Hematopoietic multipotent progenitor cell treated with erythropoietin and hydrocortisone succinate and interleukin-3 and kit ligand, for 8 days (in vitro differentiated cells): ENCODE measurements at places on chromosomes 1 and 21.

DNA sequence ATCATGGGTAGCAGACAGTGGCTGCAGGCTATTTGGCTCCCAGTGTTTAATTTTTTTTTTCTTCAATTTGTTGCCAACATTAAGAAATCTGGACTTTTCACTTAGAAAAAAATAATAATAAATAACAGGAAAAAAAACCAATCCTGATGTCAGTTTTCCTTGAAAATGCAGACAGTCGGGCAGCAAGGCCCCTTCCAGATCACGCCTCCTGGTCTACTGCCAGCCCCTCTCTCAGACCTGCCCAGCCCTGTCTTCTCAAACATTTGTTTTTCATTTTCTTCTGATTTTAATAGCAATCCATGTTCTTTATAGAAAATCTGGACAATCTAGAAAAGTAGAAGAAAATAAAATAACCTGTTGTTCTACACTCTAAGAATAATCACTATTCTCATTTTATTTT, 15.5 kb downstream of the IFNGR2 start:
- DNase-seq: no peak

DNA sequence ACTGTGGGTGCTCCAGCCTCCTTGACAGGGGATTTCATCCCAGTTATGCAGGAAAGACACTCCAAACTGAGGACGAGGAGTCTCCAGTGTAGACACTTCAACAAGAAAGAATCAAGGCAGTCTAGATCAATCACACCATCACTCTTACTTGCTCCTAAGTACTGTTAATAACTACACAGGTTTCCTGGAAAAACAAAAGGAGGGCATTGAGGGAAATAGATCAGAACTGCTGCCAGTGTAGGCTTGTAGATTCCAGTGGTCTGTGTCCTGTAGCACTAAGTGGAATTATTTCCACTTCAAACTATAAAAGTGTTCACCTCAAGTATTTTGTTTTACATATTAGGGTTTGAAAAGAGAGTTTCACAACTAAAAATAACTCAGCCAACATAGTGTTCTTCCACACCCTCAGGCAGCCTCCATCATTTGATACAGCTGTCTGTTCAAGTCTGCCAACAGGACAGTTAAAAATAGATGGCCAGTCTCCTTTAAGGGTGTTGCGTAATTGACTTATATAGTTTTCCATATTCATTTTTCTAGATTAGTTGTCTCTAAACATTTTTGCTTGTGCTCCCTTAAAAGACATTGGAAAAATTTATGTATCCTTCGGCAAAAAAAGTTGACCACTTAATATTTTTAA, 32.0 kb upstream of the AGL start:
- DNase-seq: no peak

- no peak for DNase-seq
Observed at GRCh38 chr1:223177681-223178080, 34.6 kb upstream of the TLR5 start.

DNA sequence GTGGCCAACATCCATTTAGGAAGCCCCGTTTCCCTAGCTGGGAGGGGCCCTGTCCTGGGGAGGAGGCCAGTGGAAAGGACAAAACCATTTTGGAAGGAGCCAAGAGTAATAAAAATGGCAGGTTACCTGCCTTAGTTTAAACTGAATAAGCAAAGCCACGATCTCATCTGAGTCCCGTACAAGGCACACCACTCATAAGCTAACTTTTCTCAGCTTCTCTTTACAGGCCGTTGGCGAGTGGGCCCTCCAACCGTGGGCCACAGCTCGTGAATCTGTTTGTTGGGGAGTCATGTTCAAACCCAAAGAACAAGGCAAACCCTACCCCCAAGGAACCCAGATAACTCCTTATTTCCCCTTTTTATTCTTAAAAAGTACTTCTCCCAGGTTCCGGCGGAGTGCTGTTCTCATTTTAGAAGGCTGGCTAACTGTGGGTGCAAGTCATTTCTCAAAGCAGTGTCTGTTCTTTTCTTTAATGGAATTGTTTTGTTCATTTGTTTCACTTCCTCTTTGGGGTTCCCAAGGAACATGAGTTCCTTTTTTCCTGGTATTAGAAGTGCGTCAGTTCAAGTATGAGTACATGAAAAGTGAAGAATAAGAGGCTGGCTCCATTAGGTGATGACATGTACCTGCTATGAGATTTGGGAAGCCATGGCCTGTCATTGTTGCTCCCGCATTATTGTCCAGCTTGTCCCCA, 89.0 kb downstream of the PSMG1 start:
- peak; percentile 16 for DNase-seq

DNA sequence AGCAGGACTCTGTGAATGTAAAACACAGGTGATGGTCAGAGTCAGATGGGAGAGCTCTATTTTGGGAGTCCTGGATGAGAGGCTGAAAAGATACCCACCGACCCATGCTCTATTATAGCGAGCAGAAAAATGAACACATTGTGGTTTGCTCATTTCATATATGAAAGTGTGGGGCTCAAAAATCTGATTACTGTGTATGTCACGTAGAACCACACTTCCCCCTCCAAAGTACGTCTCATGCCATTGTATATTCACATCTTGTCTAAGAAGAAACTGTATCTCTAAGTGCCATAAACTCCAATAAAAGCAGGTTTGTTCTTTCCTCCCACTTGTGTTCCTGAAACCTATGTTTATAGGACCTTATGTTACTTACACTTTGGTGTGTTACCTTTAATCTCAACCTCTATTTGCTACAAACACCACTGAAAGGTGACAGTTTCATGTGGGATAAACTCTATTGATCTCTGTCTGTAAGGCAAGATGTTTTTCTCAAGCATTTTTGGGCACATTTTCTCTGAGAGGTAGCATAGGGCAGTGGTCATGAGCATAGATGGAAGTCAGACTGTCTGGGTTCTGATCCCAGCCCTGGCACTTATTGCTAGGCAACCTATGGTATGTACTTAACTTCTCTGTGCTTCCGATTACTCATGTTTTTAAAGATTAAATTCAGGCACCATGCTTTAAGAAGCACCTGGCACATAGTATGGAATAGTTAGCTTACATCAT, 214.4 kb downstream of the ST6GALNAC3 start:
- DNase-seq: no peak

DNA sequence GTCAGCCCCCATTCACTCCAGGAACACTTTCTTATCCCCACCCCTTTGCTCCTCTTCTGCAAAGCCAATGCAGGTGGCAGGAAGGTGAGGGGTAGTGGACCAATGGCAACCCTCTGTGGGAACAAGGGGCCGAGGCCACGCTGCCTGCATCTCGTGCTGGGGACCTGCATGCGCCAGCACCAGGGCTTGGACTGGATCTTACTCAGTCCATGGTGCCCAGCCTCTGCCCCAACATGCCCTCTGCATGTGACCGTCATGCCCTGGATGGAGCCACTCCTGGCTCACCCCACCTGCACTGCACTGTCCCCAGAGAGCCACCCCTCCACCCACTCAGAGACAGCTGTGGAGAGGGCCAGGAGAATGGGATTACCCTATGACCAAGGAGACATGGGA, 22.2 kb downstream of the CITED4 start:
- no peak for DNase-seq

- DNase-seq: peak; percentile 95
Observed at GRCh38 chr1:171683870-171684269, 31.4 kb upstream of the MYOC start.

DNA sequence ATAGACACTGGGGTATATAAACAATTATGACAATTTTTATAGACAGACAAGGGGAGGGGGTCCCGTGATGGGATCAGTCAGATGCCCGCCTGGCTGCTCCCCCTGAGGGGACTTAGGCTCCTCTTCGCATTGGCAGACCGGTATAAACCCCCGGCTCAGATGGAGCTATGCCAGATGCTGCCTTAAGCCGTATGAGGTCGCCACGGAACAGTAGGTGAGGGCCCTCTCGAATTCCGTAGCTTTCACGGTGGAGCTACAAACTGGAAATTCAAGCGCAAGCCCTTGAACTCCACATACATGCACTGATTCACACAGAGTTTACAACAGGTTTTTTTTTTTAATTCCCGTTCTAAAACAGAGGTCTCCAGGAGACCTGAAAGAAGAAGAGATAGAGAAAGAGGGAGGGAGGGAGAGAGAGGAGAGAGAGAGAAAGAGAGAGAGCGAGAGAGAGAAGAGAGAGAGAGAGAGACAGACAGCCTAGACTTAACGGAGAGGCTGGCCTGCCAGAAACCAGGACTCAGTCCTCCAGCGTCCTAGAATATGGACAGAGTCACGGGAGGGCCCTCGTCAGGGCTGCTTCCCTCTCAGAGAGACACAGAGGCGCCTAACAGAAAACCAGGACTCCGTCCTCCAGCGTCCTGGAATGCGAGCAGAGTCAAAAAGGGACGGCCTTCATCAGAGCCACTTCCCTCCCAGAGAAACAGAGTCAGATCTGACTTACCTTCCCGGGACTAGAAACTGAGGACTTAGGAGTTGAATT, 24.4 kb upstream of the TMEM54 start:
- peak; percentile 12 for DNase-seq

- DNase-seq: no peak
Observed at GRCh38 chr21:37944496-37944895, 28.2 kb upstream of the KCNJ6 start.

- no peak for DNase-seq
Observed at GRCh38 chr1:201713086-201713810, 115.7 kb upstream of the IPO9 start.

- DNase-seq: no peak
Observed at GRCh38 chr1:29785137-29785527, 548.8 kb downstream of the PTPRU start.

- DNase-seq: no peak
Observed at GRCh38 chr1:116834595-116834994, 75.1 kb upstream of the PTGFRN start.

- no peak for DNase-seq
Observed at GRCh38 chr1:156439777-156440183, 60.8 kb downstream of the MEF2D start.

DNA sequence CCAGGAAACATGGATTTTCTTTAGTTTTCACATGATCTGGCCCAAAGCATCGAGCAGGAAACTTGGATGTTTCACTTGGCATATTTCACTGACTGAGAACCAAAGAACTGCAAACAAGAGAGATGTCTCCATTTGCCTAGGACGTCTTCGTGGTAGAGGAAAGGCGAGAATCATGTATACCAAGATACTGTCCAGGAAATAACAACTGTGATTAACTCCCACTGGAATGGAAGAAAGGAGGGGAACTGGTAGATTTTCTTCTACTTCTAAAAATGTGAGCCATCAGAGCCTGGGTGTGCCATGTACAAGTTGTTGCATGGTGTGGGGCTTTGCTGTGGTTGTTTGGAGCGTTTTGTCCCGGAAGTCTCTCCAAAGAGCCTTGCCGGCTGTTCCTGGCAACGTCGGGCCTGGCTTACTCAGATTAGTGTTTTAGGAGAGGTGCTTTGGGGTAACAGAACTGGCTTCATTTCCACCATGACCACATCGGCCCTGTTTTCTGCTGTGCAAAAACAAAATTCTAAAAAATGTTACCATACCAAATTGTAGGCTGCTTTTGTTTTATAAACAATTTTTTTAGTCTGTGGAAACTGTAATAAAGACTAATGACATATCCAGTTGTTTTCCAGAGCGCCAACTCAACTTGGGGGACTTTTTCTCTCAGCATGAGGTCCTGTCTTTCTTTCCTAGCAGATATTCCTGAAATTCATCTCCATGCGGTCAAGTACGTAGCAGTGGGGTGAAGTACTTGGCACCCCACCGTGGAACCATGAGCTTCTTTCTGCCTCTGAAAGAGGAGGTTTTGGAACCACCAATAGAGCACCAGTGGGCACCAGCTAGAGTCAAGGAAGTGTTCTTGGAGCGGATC, 118.3 kb downstream of the TM2D1 start:
- peak; percentile 7 for DNase-seq

GRCh38 chr1:3942416-3943122, 42.5 kb upstream of the C1orf174 start:
- no peak for DNase-seq

- DNase-seq: no peak
Observed at GRCh38 chr21:37272897-37273296, 5.8 kb upstream of the VPS26C start.

DNA sequence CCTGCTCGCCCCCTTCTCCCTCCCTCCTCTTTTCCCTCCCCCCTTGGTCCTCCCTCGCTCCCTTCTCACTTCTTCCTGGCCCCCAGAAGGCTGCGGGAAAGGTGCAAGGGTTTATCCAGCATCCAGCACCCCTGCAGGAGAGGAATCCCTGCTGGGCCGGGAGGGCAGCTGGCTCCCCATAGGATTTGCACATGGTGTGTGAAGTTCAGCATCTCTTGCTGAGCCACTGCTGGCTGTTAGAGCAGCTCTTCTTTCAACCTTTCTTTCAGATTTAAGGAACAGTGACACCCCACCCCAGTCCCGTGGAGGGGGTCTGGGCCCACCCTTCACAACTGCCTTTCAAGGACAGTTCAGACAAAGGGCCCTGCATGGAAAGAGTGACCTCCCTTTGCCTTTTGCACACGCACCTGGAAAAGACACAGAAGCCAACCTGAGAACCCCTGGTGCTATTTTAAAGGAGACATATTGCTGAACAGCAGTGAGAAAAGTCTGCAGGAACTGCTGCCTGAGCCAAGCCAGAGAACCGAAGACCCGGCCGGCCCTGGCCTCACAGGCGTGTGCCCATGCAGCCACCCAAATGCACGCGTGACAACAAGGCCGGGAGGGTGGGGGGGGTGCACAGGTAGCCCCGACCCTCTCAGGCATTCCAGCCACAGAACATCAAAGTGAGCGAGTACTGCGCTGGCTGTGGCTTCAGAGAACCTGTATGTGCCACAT, 66.6 kb downstream of the SLC37A1 start:
- DNase-seq: no peak

DNA sequence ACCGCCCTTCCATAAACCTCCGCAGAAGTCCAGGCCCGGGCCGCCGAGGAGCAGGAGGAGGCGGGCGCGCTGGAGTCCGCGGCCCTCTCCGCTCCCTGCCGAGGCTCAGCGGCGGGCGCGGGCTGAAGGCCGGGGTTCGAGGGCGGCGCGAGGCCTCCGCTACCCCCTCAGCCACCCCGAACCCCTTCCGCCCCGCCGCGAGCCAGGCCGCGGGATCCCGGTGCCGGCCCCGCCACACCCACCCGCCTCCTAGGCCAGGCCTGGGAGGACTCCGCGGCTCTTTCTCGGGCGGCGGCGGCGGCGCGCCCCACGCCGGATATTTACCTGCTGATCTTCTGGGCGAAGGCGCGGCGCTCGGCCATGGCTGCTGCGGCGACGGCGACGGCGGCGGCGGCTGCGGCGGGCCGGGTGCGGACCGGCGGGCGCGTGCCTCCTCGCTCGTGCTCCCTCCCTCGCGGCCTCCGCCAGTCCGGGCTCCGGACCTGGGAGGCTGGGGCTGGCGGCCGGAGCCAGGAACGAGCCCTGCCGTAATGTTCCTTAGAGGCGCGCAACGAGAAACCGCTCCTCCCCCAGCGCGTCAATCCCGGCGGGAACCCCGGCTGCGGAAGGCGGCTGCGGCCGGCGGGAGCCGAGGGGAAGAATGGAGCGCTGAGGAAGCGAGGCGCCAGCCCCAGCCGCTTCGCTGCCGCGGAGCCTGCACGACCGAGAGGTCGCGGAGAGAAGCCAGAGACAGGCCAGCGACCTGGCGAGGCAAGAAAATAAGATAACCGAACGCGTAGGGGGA, at the start of gene DOCK7:
DOCK7 (minus strand) TSS at position 484 of the 784 bp plus-strand sequence; CDS start at position 362, 122 bp downstream.
- peak; percentile 66 for DNase-seq

- no peak for DNase-seq
Observed at GRCh38 chr1:62318756-62319544, at the start of gene KANK4. TSS of gene KANK4 (minus strand) at chr1:62319434. CDS start at chr1:62281564, 37,870 bp downstream.

- DNase-seq: no peak
Observed at GRCh38 chr1:229509576-229509975, 1.4 kb upstream of the NUP133 start.
